ENCODE measurements at places on chromosomes 11 and 22.

- DNase-seq = no peak
These were observed 63.2 kb downstream of the GRIA4 start for GRCh38 chr11:105673089-105673488.

GRCh38 chr11:58494101-58494500, 13.8 kb downstream of the OR5B21 start:
- peak; percentile 42 for DNase-seq

- no peak for DNase-seq
These were observed 7.1 kb upstream of the CD44 start for GRCh38 chr11:35131886-35132285.

- DNase-seq = no peak
These were observed 98.3 kb downstream of the ELP4 start for GRCh38 chr11:31607914-31608313.

- no peak for DNase-seq
These were observed 2.7 kb downstream of the MUC5AC start for GRCh38 chr11:1160231-1161101.

DNA sequence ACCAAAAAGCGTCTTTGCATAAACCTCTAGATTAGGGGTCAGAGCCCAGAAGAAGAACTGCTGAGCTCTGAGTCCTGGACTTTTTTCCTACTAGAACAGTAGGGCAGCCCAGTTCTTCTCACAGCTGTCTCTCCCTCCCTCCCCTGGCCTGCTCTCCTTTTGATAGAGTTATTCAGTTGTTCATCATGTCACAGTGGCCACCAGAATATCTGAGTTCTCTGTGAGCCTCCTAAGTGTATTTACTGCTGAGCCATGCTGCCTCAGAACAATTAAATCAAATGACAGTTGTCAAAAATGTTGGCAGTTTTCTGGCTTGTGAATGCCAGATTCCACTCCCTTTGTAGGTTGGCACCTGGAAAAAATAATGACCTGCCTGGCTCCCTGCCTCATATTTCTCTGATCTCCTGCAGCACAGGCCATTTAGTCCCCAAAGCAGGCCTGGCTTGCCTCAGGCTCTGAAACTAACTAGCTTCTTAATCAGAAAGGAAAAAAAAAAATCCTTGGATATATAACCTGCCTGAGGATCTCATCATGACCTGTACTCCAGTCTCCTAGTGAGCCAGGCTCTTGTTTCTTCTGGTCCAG, 377.4 kb upstream of the LARGE1 start:
- DNase-seq = no peak

DNA sequence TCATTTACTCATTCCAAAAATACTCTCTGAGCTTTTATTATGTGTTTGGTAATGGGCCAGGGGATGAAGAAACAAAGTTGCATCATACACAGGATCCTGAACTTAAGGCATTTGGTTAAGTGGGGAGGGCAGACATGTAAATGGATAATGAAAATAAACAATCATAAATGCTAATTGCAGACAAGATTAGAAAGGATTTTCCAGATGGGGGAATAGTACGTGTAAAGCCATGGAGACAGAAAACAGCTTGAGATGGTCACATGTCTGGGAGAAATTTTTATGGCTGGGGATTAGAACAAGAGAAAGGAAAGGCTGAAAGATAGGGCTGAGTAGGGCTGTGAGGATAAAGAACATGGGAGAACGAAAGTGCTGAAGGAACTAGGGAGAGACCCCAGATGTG, 534.3 kb upstream of the LARGE1 start:
- no peak for DNase-seq

- DNase-seq = no peak
These were observed 18.1 kb downstream of the RNF141 start for GRCh38 chr11:10522921-10523320.

DNA sequence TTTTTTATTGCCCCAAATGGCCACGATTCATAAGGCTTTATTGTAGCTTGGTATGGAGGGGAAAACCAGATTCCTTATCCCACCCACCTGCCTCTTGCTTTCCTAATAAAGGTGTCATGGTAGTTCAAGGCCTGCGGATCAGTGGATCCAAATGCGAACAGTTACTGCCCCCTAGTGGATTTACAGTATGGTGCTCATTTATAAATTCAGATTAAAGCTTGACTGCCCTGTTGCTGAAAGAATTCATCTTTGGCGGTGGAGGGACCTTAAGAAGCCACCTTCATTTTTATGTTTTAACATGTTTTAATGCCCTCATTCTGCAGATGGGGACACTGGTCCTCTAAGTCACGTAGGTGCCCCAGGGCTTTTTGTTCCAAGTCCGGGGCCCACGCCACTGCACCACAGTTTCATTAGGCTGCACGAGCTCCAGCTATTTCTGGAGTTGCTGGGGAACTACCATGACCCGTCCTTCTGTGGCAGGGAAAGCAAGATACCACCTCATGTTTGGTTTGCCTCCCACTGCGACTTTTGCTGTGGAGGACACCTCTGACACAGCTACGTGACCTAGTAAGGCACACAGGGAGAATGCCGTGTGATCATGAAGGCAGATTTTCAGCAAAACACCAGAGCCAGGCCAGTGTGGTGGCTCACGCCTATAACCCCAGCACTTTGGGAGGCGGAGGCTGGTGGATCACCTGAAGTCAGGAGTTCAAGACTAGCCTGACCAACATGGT, 15.6 kb upstream of the INCENP start:
- DNase-seq = peak; percentile 60

DNA sequence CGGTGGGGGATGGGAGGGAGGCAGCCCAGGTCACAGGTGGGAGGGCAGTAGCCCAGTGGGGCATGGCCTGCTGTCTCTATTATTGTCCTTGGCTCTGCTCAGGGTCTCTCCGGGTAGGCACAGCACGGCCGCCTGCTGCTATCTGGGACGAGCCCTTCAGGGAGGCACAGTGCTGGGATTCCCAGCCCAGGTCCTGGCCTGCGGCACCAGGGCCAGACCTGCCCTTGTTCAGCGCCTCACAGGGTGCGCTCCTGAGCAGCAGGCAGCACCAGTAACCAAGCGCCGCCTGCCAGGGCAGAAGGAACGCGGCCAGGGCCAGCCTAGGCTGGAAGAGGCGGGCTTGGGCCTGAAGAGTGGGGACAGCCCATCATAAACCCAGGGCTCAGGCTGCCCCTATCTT, 151.0 kb downstream of the MPPED1 start:
- DNase-seq = no peak

DNA sequence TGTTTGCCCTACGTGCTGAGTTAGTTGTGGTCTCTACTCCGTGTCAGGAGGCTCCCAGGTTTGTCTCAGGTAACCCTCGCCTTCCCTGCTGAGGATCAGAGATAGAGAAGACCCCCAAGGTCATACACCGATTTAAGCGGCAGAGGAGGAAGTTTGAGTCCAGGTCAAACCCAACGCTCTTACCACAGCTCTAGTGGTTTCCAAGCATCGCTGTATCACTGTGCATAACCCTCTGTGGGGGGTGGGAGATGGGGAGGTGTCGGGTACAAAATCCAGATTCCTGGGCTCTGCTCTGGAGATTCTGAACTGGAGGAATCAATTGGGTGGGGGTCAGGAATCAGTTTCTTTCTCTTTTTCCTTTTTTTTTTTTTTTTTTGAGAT, 627 bp downstream of the DNAJC4 start:
- DNase-seq = no peak

DNA sequence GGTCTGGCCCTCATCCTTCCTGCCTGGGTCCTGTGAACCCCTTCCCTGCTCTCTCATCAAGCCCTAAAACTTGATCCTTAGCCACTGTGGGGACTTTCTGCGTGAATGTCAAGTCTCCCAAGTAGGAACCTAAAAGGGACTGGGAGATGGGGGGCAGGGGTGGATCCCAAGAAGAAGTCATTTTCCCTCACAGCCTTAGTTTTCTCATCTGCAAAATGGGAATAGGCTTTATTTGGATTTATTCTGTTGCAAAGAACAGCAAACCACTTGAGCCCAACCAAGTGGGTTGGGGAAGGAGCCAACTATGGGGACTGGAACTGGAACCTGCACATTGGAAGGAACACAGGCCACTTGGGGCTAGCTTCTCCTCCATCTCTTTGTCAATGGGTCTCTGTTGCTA, 36.8 kb downstream of the NEU3 start:
- no peak for DNase-seq
